ENCODE measurements at places on chromosomes 4 and X.

- DNase-seq, result no peak
Measured at GRCh38 chrX:63561425-63561824, 210.3 kb upstream of the SPIN4 start.

DNA sequence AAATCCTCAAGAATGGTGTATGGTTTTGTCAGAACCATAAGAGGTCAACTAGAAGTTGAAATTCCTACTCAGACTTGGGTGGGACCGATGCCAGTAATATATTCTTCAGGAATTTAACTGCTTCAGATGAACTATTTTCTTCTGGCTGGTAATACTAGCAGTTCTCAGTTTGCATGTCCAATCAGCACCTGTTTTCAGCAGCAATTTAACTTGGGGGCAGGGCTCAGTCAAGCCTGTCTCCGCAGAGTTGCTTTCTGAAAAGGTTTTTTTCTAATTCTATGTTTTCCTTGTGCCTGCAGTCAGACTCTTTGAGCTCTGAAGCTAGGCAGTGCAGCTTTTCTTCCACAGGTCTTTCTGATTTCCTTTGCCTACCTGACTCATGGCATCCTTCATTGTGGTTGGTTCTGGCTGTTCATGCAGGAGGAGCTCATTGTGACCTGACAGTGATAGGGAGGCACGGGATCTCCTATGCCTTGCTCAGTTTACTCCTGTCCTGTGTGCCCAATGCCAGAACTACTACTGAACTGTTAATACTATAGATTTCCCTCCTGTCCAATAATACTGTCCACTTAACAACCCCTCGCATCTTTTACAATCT is 17.3 kb upstream of the FMR1 start:
- no peak for DNase-seq

DNA sequence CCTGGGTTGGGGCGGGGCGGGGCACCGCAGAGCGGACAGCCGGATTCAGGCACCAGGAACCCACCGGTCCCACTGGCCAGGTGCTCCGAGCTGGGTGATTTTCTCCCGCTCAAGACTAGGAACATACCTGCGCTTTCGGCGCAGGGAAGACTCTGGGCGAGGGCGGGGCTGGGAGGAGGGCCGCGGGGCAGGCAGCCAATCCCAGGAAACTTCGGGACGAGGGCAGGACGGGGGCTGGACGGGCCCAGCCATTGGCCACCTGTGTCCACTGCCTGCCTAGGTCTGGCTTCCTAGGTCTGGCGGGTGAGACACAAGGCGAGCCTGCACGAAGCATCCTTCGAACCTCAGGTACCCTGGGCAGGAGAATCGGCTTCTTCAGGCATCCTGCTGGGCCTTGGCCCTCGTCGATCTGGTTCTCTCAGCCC is 274 bp upstream of the ERVMER34-1 start:
- DNase-seq, result no peak

DNA sequence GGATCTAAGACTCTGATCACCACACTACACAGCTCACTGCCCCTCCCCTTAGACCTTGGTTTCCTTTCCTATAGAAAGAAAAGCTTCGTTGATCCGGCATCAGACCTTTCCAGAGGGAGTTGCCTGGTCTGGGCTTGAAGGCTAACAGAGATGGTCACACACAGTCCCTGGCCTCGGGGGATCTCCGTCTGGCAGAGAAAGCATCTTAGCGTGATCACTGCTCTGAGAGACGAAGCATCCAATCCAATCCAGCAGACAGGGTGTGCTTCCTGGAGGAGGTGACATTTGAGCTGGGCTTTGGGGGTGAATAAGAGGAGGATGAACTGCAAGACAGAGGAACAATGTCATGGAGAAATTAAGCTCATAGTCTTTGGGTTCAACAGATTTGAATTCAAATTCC is 49.5 kb downstream of the HTRA3 start:
- DNase-seq, result no peak

- DNase-seq, result no peak
Measured at GRCh38 chrX:122941806-122942205, 242.3 kb upstream of the GRIA3 start.

- DNase-seq, result no peak
Measured at GRCh38 chrX:13994536-13995080, 35.1 kb downstream of the GEMIN8 start.

DNA sequence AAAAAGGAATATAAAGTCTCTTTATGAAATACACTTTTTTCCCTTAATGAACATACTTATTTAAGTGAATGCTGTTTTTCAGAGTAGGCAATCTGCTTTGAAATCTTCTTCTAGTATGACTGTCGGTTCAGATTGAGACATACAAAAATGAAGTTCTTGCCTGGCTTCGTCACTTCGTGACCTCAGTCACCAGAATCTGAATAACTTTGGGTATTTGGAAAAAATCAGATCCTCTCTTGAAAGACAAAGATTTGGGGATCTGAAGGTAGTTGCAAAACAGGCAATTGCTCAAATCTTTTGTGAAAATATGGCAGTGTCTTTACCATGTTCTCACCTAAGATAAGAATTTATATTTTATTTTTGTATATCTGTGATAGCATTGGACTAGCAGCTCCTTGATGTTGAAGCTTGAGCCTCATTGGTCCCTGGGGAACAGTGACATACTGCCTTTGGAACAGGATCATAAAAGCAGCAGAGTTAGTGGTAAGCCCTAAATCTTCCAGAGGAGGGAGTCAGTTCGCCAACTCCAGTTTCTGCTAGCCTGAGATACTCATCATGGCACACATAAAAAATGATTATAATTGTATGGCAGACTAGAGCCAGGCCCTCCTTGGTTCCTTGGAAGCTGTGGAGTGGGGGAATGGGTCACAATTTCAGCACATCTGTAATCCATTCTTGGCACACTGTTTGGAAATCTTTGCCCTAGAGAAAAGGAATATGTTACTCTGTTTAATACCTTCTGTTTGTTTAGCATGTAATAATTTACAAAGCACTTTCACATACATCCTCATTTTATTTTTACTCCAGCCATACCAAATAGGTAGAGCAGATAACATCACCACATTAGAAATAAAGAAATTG is 5.0 kb downstream of the ARFIP1 start:
- no peak for DNase-seq

DNA sequence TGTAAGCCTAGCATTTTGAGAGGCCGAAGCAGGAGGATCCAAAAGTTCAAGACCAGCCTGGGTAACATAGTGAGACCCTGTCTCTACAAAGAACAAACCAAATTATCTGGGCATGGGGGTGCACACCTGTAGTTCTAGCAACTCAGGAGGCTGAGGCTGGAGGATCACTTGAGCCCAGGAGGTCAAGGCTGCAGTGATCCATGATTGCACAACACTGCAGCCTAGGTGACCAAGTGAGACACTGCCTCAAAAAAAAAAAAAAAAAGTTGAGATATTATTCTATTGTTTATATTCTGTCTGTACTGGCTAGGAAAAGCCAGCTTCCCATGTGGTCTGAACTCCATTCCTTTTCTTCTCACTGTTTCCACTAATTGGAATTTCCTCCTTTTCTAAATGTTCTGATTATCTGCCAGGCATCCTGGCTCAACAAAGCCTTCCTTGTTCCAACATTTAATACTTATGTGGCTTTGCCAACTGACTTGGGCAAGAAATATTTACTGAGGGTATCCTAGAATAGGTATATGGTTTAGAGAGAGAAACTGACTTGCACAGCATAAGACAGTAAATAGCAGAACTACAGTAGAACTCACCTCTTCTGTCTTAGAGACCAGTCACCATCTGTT is 175.2 kb upstream of the ADAMTS3 start:
- no peak for DNase-seq

GRCh38 chr4:152154433-152154832 is 381.5 kb downstream of the FBXW7 start:
- DNase-seq, result no peak

DNA sequence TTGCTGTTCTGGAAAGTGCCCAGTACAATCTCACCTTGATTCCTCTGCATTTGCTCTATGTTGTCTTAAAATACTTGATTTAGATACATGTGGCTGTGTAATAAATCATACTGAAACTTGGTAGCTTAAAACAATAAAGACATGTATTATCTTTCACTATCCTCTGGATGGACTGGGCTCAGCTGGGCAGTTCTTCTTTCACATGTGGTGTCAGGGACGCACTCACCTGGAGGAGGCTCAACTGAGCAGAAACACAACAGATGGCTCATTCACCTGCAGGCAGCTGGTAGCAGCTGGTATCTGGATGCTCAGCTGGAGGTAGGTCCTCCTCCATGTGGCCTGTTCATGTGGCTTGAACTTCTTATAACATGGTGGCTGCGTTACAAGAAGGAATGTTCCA is 563.8 kb upstream of the FRG1 start:
- no peak for DNase-seq

DNA sequence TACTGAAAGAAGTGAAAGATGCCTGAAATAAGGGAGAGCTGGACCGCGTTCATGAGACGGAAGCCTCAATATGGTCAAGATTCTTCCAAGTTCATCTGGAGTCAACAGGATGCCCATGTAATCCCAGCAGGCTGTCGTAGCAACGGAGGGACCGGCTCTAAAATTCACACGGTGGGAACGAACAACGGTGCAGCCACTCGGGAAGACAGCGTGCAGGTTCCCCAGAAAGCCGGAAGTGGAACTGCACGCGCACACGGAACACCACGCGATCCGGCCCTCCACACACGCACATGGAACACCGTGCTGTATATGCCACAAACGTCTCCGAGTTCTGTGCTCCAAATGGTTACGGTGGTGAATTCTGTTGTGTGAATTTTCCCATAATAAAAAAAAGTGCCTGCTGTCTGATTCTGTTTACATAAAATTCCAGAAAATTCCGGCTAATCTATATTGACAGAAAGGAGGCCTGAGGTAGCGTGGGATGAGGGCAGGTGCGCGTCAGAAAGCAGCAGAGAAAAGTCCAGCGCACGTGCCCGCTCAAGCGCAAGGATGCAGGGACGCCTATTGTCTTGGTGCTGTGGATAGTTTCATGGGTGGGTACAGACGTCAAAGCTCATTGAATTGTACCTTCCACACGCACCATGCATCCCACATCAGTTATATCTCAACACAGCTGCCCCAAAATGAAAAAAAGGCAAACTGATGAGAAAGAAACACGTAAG is 31.2 kb downstream of the PPP2R3B start:
- no peak for DNase-seq

DNA sequence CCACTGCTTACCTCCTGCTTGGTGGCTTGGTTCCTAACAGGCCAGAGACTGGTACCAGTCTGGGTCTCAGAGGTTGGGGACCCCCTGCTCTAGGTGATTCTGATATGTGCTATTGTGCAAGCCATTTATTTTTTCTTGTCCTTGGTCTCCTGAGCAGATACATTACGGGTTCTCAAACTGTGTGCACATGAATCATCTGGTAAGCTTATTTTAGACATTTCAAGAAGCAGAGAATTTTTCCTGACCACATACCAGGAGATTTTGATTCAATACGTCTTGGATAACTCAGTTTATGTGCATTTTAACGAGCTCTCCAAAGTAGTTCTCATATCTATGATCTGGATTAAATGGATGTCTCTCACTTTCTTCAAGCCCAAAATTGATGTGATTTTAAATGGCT is 77.2 kb downstream of the FHIP1A start:
- DNase-seq, result no peak

DNA sequence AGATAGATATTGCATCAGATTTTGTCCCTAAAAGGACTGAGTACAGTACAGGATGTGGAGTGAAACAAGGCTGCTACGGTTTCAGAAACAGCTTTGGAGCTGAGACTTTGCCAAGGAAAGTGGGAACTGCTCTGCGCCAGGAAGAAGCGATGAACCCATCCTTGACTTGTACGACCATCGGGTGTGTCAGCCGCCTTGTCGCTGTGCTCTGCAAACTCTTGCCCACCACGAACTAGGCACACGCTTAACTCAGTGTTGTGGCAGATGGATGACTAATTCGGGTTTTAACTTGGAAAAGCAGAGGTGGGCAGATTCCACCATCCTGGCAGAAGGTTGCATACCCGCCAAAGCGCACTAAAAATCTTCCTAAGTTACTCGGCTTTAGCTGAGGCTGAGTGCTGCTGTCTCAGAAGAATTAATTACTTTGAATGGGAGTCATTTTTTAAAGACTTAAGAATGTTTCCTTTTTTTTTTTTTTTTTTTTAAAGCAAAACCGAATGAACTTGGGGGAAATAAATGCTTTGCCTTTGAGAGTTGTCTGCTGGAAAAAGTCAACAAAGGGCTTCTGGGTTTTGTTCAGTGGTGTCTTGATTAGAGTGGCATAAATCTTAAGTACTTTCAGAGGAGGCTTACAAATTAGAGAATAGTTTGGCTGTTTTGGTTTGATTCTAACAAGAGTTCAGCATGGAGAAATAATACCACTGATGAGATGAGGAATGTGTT is 69.5 kb downstream of the SHROOM2 start:
- DNase-seq, result no peak

DNA sequence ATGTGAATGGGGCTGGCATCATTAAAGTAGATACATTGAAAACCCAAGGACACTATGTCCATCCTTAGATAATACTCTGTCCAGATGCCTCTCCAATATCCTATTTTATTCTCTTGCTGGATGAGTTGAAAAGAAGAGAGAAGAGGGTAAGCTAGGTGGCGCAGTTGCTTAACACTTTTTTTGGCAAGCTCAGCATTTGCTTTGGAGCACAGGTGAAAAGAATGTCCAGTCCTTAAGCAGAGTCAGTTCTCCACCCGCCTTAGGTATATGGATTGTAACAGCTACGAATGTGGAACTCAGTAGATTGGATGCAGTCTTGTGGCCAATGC is 208.4 kb downstream of the NWD2 start:
- peak; percentile 52 for DNase-seq

DNA sequence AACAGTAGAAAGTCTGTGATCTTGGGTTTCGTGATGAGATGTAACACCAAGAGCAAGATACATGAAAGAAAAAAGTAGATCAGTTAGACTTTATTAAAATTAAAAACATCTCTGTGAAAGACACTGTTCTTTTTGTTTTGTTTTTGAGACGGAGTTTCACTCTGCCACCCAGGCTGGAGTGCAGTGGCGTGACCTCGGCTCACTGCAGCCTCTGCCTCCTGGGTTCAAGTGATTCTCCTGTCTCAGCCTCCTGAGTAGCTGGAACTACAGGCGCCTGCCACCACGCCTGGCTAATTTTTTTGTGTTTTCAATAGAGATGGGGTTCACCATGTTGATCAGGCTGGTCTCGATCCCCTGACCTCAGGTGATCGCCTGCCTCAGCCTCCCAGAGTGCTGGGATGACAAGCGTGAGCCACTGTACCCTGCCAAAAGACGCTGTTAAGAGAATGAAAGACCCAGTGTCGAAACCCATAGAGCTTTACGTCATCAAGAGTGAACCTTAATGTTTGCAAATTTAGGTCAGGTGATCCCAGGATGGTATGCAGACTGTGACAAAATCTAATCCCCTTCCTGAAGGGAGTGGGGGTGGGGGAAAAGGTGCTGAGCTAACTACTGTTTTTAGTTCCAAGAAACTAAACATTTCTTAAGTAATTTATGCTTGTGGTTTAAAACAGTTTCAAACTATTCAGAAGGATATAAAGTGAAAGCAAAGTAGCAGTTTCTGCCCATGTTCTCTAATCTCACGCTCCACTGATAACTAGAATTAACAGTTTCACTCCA is 8.0 kb downstream of the OFD1 start:
- peak; percentile 66 for DNase-seq

GRCh38 chrX:21666679-21667078 is 8.5 kb upstream of the KLHL34 start:
- no peak for DNase-seq
